ENCODE measurements at places on chromosomes 2 and 18. TPM values are rescaled to one million over a fixed set of nuclear protein-coding genes. Genes with fewer than 3 reads are reported as not detected.

GRCh38 chr2:181900007-181900651 lies 8.6 kb downstream of the ITPRID2 start:
- no peak for DNase-seq

- DNase-seq: no peak
Measured at GRCh38 chr2:85355073-85355410, 473 bp downstream of the ELMOD3 start.

GRCh38 chr2:9780368-9781130 lies 62.7 kb upstream of the TAF1B start:
- DNase-seq: no peak

GRCh38 chr2:217451666-217452065 lies 551.1 kb downstream of the TNS1 start:
- no peak for DNase-seq

DNA sequence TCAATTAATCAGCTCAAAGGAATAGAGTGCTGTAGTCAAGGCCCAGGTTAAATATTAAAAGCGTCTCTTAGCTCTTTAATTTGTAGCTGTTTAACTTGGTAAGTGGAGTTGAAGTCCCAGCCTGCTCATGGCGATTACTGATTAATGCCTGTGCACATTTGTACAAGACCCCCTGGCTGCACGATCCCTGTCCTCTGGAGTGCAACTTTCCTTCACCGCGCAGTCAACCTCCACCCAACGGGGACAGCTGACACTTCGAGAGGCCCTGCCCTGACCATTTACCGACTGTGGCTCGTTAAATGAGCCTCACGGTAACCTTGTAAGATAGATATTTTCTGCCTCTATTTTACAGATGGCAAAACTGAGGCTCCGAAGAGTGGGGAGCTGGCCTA lies 5.5 kb upstream of the CYS1 start:
- DNase-seq: peak; percentile 77

GRCh38 chr2:218892693-218893348 lies 12.2 kb downstream of the WNT10A start:
- peak; percentile 81 for DNase-seq

- no peak for DNase-seq
Measured at GRCh38 chr2:240918258-240919091, 12.3 kb downstream of the CROCC2 start.

- DNase-seq: peak; percentile 81
Measured at GRCh38 chr2:12787891-12788801, 71.4 kb downstream of the TRIB2 start.

GRCh38 chr2:148568597-148568996 lies 76.0 kb upstream of the EPC2 start:
- no peak for DNase-seq

GRCh38 chr2:239288951-239289511 lies 111.8 kb downstream of the HDAC4 start:
- DNase-seq: no peak

GRCh38 chr2:7007846-7008741 lies 90.9 kb downstream of the RNF144A start:
- no peak for DNase-seq

GRCh38 chr2:69962986-69963730 lies 1.7 kb upstream of the ASPRV1 start:
- DNase-seq: no peak

MC4R gene
- 0.19 TPM for total RNA-seq

BUB1 gene
- 1.8 TPM for total RNA-seq

CPS1 gene
- total RNA-seq: 6.7 TPM

CYS1 gene
- 245 TPM for total RNA-seq

FHOD3 gene
- total RNA-seq: 21.5 TPM

TMSB10 gene
- total RNA-seq: 1,610 TPM

C2orf80 gene
- total RNA-seq: not detected

CD226 gene
- total RNA-seq: 5.0 TPM

RPL37A gene
- 1,810 TPM for total RNA-seq

UGT1A4 gene
- total RNA-seq: 1.1 TPM

IL1RL1 gene
- total RNA-seq: 32.3 TPM

Data from kidney (tissue), 22 donors.